ENCODE measurements at places on chromosomes 7 and 10. TPM values are rescaled to one million over a fixed set of nuclear protein-coding genes. Genes with fewer than 3 reads are reported as not detected.

ICA1 gene
- 3.5 TPM for total RNA-seq

HTR7 gene
- total RNA-seq, result 0.09 TPM

ELMO1 gene
- 7.4 TPM for total RNA-seq

NFKB2 gene
- 26.1 TPM for total RNA-seq

RSPH10B gene
- total RNA-seq, result 0.07 TPM

DNA sequence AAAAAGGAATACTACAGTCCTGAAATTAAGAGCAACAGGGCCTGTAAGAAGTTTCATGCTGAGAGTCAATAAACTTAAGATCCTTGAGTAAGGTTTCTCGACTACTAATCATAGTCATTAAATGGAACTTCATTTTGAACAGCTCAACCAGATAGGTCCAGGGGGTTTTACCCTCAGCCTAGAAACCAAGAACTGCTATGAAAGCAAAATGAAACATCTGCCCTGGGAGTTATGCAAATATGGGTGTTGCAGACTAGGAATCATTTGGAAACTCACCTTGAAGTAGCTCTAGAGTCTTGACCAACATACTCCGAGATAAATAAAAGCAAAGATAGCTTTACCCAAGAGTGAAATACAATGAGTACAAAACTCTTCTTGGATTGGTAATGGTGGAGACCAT lies 128.0 kb downstream of the HGF start:
- DNase-seq, result no peak

GRCh38 chr7:4244635-4245034 lies 437.5 kb upstream of the FOXK1 start:
- DNase-seq, result no peak

- no peak for DNase-seq
Observed at GRCh38 chr7:141501451-141501850, 49.8 kb upstream of the AGK start.

DNA sequence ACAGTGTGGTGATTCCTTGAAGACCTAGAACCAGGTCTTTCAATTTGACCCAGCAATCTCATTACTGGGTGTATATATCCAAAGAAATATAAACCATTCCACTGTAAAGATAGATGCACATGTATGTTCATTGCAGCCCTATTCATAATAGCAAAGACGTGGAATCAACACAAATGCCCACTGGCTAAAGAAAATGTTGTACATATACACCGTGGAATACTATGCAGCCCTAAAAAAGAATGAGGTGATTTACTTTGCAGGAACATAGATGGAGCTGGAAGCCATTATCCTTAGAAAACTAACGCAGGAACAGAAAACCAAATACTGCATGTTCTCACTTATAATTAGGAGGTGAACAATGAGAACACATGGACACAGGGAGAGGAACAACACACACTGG lies 278.0 kb upstream of the KCND2 start:
- DNase-seq, result no peak

GRCh38 chr10:86062647-86063145 lies 303.9 kb downstream of the GRID1 start:
- no peak for DNase-seq

- DNase-seq, result no peak
Observed at GRCh38 chr7:95996174-95996573, 223.8 kb downstream of the DYNC1I1 start.

DNA sequence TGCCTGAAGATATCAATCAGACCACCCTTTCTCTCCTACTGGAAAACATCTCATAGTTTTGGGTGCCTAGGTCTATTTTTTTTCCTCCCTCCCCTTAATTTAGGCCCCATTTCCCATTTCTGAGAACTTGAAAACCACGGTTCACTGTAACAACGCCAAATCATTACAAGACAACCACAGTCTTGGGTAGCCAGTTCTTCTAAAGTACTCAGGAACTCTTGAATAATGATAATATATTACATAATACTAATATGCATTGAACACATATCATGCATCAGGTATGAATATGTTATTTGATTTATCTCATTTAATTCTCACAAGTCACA lies 185.1 kb upstream of the ADO start:
- DNase-seq, result no peak

GRCh38 chr7:44935583-44935982 lies 43.2 kb downstream of the MYO1G start:
- DNase-seq, result no peak

GRCh38 chr7:9498303-9498702 lies 1064.9 kb downstream of the NXPH1 start:
- DNase-seq, result no peak

DNA sequence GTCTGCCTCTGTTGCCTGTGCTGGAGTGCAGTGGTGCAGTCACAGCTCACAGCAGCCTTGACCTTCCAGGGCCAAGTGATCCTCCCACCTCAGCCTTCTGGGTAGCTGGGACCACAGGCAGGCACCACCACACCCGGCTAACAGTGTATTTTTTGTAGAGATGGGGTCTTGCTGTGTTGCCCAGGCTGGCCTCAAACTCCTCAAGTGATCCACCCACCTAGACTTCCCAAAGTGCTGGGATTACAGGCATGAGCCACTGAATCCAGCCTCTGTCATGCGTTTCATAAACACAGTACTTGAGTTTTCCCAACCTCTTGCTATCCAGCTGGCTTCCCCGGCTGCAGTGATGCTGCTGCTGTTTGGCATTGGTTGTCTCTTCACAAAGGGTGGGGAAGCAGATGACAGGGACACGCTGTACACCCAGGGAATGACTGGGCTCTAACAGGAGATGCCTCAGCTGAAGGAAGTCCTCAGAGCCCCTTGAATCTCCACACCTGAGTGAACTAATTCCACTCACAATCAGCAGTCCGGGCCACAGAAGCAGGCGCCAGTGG lies 191.5 kb downstream of the DIP2C start:
- DNase-seq, result no peak

DNA sequence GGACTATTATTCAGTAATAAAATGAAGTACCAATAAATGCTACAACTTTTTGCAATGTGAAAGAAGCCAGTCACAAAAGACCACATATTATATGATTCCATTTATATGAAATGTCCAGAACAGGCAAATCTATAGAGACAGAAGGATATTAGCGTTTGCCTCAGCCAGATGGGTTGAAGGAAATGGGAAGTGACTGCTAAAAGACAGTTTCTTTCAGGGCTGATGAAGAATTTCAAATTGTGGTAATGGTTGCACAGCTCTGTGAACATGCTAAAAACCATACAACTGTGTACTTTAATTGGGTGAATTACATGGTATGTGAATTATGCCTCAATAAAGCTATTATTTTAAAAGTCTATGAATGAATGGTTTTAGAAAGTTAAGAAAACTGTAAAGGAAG lies 23.9 kb upstream of the REEP3 start:
- no peak for DNase-seq

GRCh38 chr7:55178863-55179773 lies 160.3 kb downstream of the EGFR start:
- DNase-seq, result no peak

- DNase-seq, result no peak
Observed at GRCh38 chr7:71403202-71403946, 271.4 kb downstream of the GALNT17 start.

GRCh38 chr10:111707076-111707475 lies 476.5 kb downstream of the GPAM start:
- DNase-seq, result no peak

All from neural crest cell (in vitro differentiated cells).